Activated CD4-positive, alpha-beta memory T cell treated with anti-CD3 and anti-CD28 coated beads, Interleukin-2, amount 10 ng/mL, durations not matched to agents 7 days and 5 days (primary cell): ENCODE measurements at places on chromosomes 1 and 21. TPM values are rescaled to one million over a fixed set of nuclear protein-coding genes. Genes with fewer than 3 reads are reported as not detected.

DNA sequence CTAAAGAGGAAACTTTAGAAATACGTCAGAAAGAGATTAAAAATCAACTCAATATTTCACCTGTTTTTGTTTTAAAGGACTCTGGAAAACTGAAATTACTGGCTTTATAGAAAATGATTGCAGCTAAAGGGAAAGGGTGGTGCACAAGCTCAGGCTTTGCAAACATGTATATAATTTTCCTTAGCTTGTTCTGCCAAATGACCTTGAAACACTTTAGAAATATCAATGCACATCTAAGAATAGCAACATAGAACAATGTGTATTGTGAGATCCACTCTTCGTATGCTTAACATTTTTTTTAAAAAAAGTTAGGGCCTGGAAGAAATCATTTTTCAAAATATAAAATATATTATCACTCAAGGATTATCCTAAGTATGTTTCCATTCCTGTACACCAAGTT lies 143.9 kb downstream of the NTPCR start:
- peaks cover 19% of the 10 kb centered on the region for H3K36me3 ChIP-seq
- no peak overlapping the region for H3K4me3 ChIP-seq
- H3K27ac ChIP-seq: no peak overlapping the region
- no peak for DNase-seq
- peaks cover 18% of the 10 kb centered on the region for H3K4me1 ChIP-seq

OR2L2 gene
- 0.10 TPM for total RNA-seq

DNA sequence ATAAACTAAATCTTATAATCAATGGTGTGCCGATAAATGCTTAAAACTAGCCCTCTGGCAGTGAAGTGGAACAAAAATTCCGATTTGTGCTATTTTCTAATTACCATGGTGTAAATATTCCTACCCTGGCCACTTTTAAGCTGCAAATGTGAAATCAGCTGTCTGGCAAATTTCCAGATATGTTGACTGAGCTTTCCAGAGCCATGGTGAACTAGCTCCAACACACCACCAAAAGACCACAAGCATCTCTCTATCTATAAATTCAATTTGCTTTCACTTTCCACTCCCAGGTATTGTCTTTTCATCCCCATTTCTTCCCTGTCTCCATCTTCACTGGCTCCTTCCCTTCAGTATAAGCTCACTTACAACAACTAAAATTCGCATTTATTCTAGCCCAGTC lies 152.3 kb upstream of the RGS18 start:
- H3K4me3 ChIP-seq: no peak overlapping the region
- H3K36me3 ChIP-seq: no peaks in the 10 kb centered on the region
- no peak overlapping the region for H3K27ac ChIP-seq
- H3K27me3 ChIP-seq: no peaks in the 10 kb centered on the region
- no peak for DNase-seq

DNA sequence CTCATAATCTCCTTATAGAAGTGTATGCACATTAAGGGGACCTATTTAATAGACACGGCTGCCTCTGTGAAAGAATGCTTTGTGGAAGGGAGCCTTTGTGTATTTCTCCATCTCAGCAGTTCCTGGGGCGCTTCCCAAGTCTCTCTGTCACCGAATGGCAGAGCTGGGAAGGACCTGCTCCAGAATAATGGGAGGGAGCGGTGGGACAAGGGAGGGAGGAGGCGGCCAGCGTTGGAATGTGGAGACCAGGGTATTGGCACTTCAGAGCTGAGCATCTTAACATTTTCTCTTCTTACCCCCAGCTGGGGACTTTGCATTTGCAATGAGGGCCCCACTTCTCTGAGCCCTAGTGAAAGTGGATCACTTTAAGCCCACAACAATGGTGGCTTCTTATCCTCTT lies 23.9 kb downstream of the CACHD1 start:
- peaks cover 12% of the 10 kb centered on the region for H3K27me3 ChIP-seq
- H3K27ac ChIP-seq: no peak overlapping the region
- H3K4me3 ChIP-seq: no peak overlapping the region

C1orf53 gene
- 0.55 TPM for total RNA-seq

GRCh38 chr1:214979191-214979590 lies 103.3 kb upstream of the KCNK2 start:
- DNase-seq: no peak
- no peaks in the 10 kb centered on the region for H3K36me3 ChIP-seq
- no peaks in the 10 kb centered on the region for H3K27me3 ChIP-seq

DNA sequence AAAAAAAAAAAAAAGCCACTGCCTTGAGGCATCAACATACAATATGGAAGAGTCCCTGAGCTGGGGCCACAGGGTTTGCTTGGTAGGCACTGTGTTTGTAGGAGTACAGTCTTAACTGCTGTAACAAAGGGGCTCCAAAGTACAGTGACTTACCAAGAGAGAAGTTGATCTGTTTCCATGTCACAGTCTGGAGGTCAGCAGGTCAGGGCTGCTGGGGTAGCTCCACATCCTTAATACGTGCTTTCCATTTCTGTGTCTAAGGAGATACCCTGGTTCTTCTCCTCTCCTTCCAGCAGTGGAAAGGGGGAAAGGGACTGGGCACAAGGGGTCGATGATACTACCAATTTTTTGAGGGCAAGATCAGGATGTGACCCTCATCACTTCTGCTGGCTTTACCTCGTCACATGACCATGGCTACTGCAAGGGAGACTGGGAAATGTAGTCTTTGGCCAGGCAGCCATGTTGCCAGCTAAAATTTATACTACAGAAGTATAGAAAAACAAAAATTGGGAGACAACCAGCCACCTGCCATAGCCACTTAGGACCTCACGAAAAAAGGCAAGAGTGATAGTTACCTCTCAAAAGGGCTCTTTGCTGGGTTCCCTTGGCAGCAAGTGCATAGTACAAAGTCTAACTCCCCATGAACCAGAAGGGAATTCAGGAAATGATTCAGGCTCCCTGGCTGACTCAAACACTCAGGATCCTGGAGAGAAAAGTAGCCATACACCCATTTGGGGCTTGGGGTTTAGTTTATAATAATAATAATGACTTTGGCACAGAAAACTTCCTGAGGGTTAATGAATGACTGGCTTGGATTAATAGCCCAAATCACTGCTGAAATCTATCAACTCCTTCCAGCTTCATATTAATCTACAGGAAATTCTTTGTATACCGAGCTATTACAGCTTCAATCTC lies 52.7 kb upstream of the ATP5PO start:
- no peak overlapping the region for H3K4me3 ChIP-seq
- no peak for DNase-seq
- H3K36me3 ChIP-seq: peaks cover 57% of the 10 kb centered on the region
- peaks cover 24% of the 10 kb centered on the region for H3K4me1 ChIP-seq

DNA sequence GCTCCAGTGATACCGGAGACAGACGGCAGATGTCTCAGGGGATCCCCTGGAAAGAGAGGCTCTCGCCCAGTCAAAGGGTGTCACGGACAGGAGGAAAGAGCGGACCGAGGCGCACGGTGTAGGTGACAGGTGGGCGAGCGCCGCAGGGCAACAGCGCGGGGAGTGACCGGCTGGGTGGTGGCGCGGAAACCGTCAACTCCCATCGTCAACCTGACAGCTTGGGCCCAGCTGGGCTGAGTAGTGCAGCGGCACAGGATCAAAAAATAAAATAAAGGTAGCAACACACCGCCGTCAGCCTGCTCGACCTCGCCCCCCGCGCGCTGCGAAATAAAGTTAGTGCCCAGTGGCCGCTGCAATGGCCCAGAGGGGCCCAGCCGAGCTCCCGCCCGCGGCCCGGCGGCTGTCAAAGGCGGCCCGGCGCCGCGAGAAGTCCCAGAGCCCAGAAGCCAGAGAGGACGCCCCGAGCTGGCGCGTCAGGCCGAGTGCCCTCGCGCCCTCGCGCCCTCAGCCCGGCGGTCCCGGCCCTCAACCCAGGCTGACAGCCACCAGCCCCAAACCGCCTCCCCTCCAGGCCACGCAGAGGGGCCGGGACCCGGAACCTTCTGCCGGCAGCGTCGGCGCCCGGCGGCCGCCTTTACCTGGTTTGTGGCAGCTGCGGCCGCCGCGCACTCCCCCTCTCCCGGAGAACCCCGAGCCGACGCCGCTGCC lies at the start of gene LYST:
LYST (minus strand) TSS at position 702 of the 708 bp plus-strand sequence. CDS start 36,489 bp downstream, outside the sequence.
- peak within 1 kb of the TSS; percentile 91 for H3K4me3 ChIP-seq
- DNase-seq: peak; percentile 71
- H3K4me1 ChIP-seq: peaks cover 56% of the 10 kb centered on the region
- H3K36me3 ChIP-seq: peaks cover 22% of the 10 kb centered on the region

GRCh38 chr1:151993084-151993733 lies 450 bp downstream of the S100A10 start:
- H3K4me1 ChIP-seq: peaks cover 60% of the 10 kb centered on the region
- H3K27me3 ChIP-seq: no peaks in the 10 kb centered on the region
- peak overlapping the region; percentile 98 for H3K27ac ChIP-seq
- peak overlapping the region; percentile 91 for H3K4me3 ChIP-seq
- DNase-seq: peak; percentile 51

DNA sequence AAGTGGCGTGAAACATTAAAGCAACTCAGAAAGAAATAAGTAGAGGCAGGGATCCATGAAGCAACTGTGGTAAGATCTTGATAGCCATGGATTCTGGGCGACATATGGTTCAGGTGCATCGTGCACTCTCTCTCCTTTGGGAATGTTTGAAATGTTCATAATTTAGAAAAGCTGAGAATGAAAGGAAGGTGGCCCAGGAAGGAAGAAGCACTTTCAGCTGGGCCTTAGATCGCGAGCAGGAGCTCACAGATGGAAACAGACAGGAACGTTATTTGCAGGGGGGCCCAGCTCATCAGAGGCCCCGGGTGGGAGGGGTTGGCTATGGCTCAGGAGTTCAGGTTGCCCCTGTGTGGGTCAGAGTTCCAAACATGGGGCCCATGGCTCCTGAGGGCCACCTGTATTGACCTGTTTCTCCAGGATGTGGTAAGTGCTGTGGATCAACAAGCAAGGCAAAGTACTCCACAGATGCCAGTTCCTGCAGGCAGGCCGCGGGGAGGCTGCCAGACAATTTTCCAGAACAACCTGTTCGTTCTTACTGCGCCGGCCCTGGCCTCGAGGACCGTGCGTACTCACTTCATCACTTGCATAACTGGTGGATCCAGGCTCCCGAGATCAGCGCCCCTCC lies 253.2 kb downstream of the TOMM20 start:
- peaks cover 30% of the 10 kb centered on the region for H3K4me1 ChIP-seq
- DNase-seq: no peak
- H3K27ac ChIP-seq: no peak overlapping the region
- H3K4me3 ChIP-seq: no peak overlapping the region

SEC16B gene
- not detected for total RNA-seq

GRCh38 chr21:33362044-33362555 lies 37.3 kb downstream of the IFNAR1 start:
- peak overlapping the region; percentile 88 for H3K27ac ChIP-seq
- peak; percentile 74 for DNase-seq

DNA sequence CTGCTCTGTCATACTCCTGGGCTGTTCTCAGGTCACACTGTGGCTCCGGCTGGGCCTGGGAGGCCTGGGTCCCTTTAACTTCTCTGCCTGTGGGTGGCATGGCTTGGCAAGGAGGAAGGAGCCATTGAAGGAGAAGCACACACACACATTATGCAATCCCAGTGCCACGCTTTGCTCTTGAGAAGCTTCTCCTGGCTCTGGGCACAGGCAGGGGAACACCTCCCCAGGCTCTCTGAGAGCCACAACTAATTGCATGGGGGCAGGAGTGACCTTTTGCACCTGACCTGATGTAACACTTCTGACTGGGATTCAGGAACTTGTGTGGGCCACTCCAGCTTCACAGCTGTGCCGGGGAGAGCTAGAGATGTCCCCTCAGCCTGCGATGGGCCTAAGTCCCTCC lies 23.1 kb downstream of the LGR6 start:
- no peak for DNase-seq
- H3K4me3 ChIP-seq: no peak overlapping the region
- H3K27ac ChIP-seq: no peak overlapping the region
- H3K36me3 ChIP-seq: no peaks in the 10 kb centered on the region
- H3K4me1 ChIP-seq: peaks cover 3% of the 10 kb centered on the region
- peaks cover 62% of the 10 kb centered on the region for H3K27me3 ChIP-seq

DNA sequence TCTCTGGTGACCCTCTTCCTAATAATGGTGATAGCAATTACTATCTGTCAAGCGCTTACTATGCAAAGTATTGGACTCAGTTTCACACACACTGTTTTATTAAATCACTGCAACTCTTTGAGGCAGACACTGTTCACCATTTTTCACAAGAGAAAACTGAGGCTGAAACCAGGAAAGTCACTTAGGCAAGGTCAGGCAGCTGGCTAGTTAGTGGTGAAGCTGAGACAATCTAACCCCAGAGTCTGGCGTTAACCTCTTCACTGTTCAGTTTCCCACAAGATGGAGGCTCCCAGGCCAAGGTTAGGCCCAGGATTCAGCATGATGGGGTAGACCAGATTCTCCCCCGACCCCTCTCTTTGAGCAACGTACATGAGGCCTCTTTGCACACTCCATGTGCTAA lies 4.8 kb upstream of the GJA8 start:
- peaks cover 7% of the 10 kb centered on the region for H3K27me3 ChIP-seq
- H3K27ac ChIP-seq: no peak overlapping the region
- H3K36me3 ChIP-seq: no peaks in the 10 kb centered on the region
- H3K4me3 ChIP-seq: no peak overlapping the region

DNA sequence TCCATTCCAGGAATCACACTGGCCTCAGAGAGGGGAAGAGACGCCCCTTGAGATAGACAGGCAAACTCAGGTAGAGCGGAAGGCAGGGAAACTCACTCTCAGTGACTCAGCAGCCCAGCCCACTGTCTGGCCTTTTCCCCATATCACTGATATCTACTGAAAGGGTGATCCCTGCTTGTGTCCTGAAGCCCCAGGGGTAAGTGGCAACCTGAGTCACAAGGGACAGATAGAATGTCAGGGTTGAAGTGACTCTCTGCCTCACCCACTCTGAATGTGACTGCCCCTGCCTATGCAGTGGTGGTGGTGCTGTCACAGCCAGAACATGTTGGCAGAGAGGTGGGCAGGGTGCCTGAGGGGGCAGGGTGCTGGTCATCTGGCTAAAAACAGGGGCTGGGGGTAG lies 157.5 kb upstream of the FGGY start:
- no peak for DNase-seq
- peaks cover 24% of the 10 kb centered on the region for H3K4me1 ChIP-seq
- H3K4me3 ChIP-seq: no peak overlapping the region
- H3K36me3 ChIP-seq: no peaks in the 10 kb centered on the region
- no peak overlapping the region for H3K27ac ChIP-seq

DNA sequence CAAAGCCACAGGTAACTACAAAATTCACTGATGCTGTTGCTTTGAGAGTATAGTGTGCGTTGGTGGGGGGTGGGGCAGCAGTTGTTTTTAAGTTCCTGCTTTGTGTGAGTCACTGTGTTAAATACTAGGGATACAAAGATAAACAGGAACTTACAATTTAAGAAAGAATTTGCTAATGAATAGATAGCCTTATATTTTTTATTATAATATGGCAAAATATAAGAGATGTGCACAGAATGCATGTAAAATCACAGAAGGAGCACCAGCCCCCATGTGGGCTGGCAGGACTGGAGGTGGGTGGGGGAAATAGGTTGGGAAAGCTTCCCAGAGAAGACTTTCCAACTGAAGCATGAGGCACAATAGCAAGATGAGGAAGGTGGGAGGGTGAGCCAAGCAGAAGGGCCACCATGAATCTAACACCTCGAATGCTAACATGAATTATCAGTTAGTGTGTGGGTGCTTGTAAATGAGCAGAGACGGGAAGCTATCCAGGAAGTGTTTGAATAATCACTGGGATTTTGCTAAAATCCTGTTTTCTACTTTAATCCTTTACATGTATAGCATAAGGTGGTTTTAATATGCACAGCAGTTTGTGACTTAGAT lies 57.0 kb upstream of the RAVER2 start:
- DNase-seq: no peak
- H3K4me3 ChIP-seq: no peak overlapping the region
- peaks cover 10% of the 10 kb centered on the region for H3K4me1 ChIP-seq
- no peaks in the 10 kb centered on the region for H3K36me3 ChIP-seq

- no peak overlapping the region for H3K4me3 ChIP-seq
- no peak overlapping the region for H3K27ac ChIP-seq
- no peak for DNase-seq
- peaks cover 41% of the 10 kb centered on the region for H3K4me1 ChIP-seq
- H3K36me3 ChIP-seq: peaks cover 93% of the 10 kb centered on the region
Measured at GRCh38 chr1:168243198-168243597, 17.4 kb downstream of the SFT2D2 start.

APOBEC4 gene
- not detected for total RNA-seq

SPRR2E gene
- total RNA-seq: not detected

FCRLA gene
- not detected for total RNA-seq
